Esophagus mucosa (tissue), 1 donor: ENCODE measurements at places on chromosomes 2 and 18. TPM values are rescaled to one million over a fixed set of nuclear protein-coding genes. Genes with fewer than 3 reads are reported as not detected.

DNA sequence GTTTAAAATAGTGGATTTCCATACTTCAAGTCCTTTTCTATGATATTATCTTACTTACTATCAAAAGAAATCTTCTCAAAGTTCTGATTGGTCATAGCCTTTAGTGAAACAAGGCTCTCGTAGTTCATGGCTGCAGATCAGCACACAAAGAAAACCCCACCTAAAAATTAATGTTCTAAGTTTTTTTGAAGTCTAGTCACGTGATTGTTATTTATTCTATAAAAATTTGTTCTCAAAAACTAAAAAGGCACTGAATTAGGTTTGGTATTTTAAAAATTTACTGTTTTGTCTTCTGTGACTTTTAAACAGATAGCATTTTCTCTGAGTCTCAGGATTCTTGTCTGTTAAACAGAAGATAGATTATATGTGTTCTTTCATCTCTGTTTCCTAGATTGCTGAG, 122.4 kb downstream of the KCNH7 start:
- no peak for ATAC-seq

GRCh38 chr2:235924675-235925063, 243.5 kb downstream of the GBX2 start:
- no peak for ATAC-seq

DNA sequence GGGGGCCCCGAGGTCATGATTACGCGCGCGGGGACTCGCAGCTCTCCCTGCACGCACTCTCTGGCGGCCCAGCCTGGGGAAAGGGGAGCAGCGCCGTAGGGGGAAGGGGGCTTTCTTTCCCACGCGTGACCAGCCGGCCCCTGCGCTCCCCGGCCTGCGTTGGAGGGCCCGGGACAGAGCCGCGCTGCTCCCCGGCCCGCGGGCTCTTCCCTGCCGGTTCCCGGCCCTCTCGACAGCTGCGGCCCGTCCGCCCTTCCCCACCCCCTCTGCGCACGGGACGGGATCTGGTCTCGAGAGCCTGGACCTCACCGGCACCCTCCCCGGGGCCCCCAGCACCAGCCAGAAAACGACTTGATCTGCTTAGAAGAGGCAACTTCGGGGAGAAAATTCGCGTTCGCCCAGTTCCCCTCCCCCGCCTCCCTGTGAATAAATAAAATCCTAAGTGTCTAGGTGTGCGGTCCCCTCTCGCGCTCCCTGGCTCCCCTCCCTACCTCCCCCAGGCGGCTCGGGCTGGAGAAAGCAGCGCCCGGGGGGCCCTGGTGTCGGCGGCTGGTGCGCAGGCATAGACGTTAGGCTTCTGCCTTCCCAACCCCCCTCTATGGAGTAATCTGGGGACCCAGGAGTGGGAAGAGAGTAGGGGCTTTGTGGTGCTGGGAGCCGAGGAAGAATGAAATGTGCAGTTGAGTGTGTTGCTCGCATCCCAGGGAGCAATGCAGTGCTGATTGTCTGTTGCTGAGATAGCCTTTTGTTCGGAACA, 803 bp upstream of the FIGN start:
- ATAC-seq: peak; percentile 50

DNA sequence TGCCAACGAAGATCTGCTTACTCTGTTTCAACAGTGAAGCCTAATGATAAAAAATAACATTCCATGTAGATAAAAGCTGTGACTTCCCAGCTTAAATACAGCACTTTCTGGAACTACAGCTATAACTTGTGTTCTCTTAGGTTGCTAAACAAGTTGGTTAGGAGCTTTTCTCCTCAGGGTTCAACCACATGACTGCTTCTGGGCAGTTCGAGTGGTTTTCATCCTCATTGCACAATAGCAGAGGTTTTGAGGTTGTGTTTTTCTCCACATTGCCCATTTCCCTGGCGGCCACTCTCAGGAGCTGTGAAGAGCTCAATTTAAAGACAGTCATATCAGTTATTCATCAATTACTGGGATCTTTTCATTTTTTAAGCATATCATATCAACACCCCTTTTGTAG, 102.2 kb upstream of the CYP1B1 start:
- peak; percentile 73 for ATAC-seq

DNA sequence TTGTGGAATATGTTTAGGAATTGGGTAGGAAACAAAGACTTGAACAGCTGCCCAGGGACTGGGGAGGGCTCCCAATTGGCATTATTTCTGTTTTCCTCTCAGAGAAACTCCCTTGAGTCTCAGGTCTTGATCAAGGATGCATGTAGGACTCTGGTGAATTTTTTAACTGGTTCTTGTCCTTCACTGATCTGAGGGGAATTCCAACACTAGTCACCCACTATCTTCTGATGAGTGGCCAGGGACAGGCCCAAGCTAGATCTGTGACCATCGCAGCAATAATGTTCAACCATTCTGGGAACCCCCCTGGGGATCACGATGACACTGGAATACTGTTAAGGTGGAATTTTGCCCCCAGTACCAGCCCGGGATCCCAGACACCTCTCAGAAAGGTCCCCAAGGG, 132.0 kb downstream of the SH3BP4 start:
- no peak for ATAC-seq

DNA sequence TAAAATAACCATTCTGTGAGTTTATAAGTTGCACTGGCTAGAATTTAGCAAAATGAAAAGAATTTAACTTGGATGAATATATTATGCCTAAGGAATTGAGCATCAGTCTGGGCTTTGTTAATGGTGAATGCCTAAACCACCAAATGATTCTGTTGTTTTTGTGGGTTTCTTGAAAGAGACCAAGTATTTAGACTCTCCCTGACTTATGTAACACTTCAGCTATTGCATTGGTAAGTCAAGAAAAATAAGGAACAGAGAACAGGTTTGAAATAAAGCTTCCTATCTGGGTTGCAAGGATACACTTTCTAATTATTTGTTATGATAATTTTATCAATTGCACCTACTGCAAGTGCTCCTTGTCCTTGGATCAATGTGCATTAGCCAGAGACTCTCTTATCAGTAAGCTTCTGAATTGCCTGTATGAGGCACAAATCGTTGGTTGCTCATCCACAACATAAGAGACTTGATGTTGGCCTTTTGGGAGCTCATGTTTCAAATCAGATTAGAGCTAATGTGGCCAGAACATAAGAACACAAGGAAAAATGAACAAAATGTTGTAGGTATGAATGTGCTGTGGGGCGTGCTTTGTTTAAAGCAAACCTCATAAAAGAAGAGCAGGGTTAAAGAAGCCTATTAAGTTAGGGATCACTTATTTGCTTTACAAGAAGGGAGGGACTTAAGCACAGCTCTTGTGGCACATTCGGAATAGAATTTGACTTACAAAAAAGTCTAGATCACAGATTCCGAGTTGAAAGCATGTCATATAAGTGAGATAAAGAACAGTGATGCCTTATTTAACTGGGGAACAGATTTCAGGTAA, 37.2 kb downstream of the PRKCE start:
- no peak for ATAC-seq

DNA sequence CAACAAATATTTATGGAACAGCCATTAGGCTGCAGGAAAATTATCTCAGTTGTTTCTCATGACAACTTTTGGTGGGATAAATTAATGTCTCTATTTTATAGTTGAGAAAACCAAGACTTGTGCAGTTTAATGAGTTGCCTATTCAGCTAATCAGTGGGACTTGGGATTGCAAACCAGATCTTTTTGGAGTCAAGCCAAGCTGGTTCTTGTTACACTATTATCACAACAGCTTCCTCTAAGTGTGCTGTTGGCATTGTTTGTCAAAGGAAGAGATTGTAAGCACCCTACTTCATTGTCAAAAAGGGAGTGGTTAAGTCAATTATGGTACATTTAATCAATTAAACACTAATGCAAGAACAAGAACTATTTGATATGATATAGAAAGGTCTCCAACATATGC, 119.2 kb downstream of the PAX3 start:
- ATAC-seq: no peak

- peak; percentile 76 for ATAC-seq
These were observed 6.8 kb upstream of the PXDN start for GRCh38 chr2:1750933-1751766.

DNA sequence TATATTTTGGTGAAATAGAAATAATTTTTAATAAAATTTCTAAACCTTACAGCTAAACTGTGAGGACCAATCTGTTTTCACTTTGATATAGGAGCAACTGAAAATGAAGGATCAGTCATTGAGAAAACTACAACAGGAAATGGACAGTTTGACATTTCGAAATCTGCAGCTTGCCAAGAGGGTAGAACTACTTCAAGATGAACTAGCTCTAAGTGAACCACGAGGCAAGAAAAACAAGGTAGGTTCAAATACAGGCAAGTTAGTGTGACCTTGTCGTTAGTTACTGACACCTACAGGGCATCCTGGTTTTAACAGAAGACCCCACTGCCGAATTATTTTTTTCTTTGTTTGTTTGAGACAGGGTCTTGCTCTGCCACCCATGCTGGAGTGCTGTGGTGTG, 75.5 kb upstream of the STON1 start:
- ATAC-seq: no peak

DNA sequence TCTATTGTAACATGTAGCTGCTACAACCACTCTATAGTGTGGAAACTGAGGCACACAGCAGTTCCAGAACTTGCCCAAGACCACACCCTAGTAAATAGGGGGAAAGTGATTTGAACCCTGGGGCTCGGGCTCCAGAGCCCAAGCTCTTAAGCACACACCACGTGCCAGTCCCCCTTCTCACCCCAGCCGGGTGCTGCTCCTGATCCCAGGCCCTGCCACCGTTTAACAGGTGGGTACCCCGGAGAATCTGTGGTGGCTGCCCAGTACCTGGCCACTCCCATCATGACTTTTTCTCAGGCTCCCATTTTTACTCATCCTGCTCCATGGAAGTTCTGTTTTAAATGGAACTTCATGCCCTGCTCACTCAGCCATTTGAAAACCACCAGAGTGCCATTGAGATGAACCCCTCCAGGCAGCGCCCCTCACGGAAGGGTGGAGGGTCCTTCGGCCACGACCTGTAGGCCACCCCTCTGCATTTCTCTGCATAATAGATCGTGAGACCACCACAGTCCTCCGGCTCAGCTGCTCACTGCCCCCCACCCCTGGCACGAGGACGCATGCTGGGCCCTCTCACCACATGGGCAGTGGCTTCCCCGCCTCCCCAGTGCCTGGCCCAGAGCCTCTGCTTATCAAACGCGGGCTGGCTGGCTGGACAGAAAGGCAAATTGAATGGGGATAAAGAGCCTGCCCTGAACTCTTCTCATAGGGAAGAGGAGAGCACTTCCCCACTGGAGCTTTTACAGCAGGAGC, 42.1 kb downstream of the TMEM37 start:
- ATAC-seq: no peak

DNA sequence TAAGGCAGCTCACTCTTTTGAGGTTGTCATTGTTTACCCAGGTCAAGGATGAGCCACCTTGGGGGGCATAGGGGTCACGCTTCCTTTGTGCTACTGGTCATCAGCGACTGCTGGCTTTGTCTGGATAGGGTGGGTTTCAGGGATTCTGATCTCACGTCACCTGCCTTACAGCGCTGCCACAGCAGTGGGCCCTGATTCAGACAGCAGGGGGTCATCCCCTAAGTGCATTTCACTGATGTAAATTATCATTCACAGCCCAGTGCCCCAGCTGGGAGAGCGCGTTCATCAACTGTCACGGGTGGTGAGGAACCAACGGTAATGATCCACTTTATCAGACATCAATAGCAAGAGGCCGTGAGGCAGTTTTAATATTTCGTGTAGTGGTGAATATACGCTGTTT, 291.2 kb downstream of the NEDD4L start:
- no peak for ATAC-seq

Gene HOXD3
- total RNA-seq: 0.52 TPM

Gene GALNT3
- 40.0 TPM for total RNA-seq

Gene KCNF1
- not detected for total RNA-seq

Gene FOXI3
- total RNA-seq: not detected
